ENCODE measurements at places on chromosomes 12 and 14.

- no peak for DNase-seq
These were observed 35.8 kb downstream of the TIMELESS start for GRCh38 chr12:56413392-56413791.

GRCh38 chr14:100573002-100573756 lies 14.0 kb downstream of the BEGAIN start:
- no peak for DNase-seq

GRCh38 chr12:112599871-112600270 lies 181.1 kb downstream of the PTPN11 start:
- no peak for DNase-seq

DNA sequence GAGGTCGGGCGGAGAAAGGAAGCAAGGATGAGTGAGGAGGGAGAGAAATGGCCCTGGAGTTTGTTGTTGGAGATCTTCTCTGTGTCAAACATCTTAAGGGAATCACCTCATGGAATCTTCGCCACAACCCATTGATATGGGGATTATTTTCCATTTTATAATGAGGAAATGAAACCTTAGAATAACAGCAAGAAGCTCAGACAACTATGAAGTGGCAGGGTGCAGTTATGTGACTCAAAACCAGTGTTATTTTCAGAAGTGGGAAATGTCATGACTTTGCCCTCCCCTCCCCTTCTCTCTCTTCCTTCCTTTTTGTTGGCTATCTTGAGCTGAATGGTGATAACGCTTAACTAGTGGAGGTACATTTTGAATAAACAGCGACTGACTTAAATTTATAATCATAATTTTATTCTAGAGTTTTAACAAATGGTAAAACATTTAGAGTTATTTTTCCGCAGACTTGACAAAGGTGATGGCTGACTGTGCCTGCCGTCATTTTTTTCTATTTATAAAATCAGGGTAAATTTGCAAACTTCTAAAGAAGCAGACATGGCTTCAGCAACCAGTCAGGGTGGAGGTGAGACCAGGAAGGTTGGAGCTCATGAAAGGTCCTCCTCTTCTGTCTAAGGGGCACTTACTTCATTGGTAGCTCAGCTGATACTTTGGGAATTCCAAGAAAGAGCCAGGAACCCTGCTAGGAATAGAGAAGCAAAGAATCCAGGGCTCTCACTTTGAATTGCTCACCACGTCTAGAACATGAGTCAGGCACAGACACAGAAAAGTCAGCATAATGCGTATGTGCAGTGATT lies 232.4 kb downstream of the RGS6 start:
- no peak for DNase-seq

GRCh38 chr14:96303981-96304380 lies 48.0 kb downstream of the BDKRB1 start:
- no peak for DNase-seq

DNA sequence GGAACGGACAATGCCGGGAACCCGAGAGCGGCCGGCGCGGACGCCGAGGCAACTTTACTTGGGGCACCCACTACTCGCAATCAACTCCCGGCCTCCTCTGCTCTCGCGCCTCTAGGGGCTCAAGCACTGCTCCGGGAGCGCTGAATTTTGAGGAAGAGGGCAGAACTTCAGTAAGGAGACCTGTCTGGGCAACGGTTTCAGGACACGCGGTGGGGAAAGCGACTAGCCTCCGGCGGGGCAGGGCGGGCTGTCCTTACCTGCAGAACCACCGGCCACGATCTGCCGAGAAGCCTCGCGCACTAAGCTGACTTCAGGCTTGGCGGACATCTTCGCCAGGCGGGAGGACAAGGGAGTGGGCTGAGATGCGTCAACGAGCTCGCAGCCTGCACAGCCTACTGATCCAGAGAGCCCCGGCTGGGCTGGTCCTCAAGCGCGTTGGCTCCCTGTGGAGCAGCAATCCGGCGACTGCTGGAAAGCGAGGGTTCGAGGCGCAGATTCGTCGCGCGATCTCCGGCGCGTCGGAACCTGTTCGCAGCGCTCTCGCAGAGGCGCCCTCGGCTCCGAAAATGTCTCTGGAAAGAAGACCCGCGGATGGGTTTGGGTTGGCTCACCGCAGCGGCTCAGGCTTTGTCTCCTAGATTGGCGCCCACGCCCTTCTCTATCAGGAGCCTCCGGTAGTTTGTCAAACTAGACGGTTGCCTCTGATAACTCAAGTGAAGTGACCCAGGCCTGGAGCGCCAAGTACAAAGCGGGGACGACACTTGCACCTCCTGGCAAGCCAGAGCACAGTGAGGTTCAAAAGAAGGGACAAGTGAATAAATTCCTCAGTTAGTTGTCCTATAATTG lies at the start of gene SLC25A21:
SLC25A21 (minus strand) TSS at position 583 of the 846 bp plus-strand sequence.
- DNase-seq, result no peak

DNA sequence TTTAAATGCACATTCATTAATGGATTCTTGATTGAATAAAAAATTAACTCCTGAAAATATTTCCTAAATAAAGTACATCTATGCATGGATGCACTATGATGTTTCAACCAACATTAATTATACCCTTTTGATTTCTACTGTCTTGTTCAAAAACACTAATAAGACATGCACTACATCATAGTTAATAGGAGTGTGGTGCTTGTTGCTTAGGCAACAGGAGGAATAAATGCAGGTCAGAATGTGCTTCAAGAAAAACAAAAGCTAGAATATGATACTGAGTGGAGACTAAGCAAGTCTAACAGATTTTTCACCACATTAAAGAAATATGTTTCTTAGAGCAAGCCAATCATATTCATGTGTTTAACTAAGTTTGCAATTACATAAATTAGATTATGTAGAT lies 495.8 kb upstream of the GARIN6 start:
- DNase-seq, result no peak

GRCh38 chr14:20760950-20761349 lies 7.3 kb upstream of the EDDM3B start:
- no peak for DNase-seq
